ENCODE measurements at places on chromosomes 11 and 22. TPM values are rescaled to one million over a fixed set of nuclear protein-coding genes. Genes with fewer than 3 reads are reported as not detected.
A peak's percentile ranks its signal among the peaks of the same experiment; 100 is the strongest.

DNA sequence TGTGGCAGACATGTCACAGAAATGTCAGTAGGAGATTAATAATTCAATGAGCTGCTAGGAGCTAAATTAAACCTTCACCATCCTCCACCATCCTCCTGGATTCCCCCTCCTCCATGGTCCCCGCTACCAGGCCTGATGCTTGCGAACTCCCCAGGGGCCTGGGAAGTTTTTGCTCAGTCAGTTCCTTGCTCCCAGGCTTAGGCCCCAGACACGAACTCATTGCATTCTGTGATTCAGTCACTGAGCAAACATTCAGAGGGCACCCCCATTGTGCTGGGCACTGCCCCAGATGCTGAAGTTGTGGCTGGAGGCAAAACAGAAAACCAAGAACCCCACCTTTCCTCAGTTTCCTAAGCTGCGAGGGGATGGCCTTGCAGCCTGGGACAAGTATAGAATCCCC is 14.3 kb downstream of the NPTXR start:
- no peaks in the 10 kb centered on the region for H3K36me3 ChIP-seq
- no peak overlapping the region for H3K4me3 ChIP-seq
- H3K4me1 ChIP-seq: no peaks in the 10 kb centered on the region
- H3K27me3 ChIP-seq: no peaks in the 10 kb centered on the region
- DNase-seq: no peak
- no peak overlapping the region for H3K27ac ChIP-seq

DNA sequence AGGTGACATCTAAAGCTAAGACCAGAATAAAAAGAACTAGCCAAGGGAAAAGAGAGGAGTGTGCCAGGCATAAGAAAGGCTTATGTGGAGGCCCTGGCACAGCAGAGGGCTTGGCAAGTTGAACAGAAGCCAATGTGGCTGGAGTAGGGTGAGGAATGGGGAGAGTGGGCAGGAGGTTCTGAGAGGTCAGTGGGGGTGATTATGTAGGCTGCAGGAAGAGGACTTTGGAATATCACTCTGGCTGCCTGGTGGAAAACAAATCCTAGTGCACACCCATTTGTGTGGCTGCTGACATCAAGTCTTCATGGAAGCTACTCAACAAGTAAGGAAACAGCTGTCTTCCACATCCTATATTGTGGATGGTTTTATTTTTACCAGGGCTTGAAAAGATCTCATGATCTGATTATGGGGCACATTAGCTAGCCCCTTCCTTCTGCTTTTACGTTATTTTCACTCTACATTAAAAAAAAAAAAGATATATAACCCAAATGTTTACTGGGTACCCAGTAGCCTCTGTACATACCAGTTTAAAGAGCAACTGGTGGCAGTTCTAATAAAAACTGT is 3.4 kb downstream of the MRPL16 start:
- peaks cover 4% of the 10 kb centered on the region for H3K4me1 ChIP-seq
- H3K27ac ChIP-seq: no peak overlapping the region
- H3K36me3 ChIP-seq: peaks cover 12% of the 10 kb centered on the region
- no peak overlapping the region for H3K4me3 ChIP-seq
- no peaks in the 10 kb centered on the region for H3K27me3 ChIP-seq

DNA sequence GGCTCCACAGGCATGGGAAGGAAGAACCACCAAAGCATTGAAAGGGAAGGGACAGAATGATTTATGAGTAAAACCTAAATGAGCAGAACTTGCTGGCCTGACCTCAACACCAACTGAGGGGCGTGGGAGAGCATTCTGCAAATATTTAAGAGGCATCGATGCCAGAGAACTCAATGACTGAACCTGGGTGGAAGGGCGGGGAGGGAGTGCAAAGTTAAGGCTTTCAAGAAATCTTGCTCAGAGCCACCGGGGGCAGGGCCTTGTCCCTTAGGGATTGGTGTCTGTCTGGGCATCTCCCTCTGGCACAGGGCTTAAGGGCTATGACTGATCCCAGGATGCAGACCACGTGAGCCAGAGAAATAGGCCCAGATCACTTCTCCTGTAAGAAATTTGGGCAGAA is 137.1 kb downstream of the ADAMTS15 start:
- peak; percentile 26 for DNase-seq
- H3K27ac ChIP-seq: no peak overlapping the region
- peaks cover 9% of the 10 kb centered on the region for H3K4me1 ChIP-seq
- no peaks in the 10 kb centered on the region for H3K27me3 ChIP-seq

PRDM11 gene
- 3.9 TPM for total RNA-seq

OSBP2 gene
- total RNA-seq: 0.51 TPM

NAALAD2 gene
- total RNA-seq: 0.77 TPM

Data from fibroblast of lung (primary cell).